Brain (organoid and tissue), 16 donors: ENCODE measurements at places on chromosomes 13 and 19.

DNA sequence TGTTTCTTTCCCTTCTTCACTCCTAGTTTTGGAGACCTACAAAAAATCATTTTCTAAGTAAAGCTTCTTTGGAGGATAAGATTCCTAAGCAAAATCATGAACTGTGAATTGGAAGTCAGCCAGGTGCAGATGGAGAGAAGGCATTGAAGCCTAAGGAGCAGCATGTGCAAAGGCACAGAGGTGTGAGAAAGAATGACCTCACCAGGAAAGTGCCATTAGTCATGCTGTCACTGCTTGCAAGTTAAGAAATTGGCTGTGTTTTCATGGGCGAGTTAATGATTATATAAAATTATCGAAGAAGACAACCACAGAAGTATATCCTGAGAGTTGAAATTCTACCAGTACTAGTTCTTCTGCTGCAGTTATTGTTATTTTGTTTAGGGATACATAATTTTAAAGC, 80.3 kb upstream of the KLHL1 start:
- peak; percentile 17 for DNase-seq

- no peak for DNase-seq
These were observed 104.6 kb downstream of the LACC1 start for GRCh38 chr13:43984292-43984691.

DNA sequence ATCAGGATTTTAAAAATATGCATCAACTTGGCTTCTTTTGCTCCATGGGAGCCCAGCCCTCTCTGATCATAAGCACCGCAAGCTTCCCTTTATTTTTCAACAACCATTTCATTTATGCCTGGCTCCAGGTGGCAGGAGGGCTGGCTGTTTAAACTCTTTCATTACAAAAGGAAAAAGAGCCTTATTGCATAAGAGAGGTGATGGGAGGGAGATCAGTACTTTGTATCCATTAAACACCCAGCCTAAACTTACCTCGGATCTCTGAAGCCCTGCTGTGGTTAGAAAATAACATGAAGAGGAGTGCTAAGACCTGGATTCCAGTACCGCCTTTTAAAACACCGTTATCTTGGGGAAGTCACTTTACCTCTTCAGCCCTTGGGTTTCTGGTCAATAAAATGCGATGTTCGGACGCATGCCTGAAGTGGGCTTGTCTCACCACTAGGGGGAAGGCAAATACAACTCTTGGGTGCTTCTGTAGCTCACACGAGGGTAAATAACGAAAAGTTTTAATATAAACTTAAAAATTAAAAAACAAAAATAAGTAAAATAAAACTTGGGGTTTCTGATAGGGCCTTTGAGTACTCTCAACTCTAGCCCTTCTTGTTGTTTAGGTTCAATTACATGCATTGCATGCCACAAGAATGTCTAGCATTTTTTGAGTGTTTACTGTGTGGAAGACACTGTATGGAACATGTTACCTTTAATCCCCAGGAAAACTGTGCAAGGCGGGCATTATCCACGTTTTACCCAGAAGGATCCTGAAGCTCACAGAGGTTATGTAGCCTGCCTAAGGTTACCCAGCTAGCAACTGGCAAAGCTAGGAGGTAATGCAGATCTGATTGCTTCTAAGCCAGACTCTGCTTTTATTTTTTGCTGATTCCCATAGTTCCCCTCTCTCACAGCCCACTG, 240.3 kb downstream of the LMO7 start:
- peak; percentile 78 for DNase-seq

GRCh38 chr19:20209051-20209450, 42.0 kb downstream of the ZNF486 start:
- no peak for DNase-seq

DNA sequence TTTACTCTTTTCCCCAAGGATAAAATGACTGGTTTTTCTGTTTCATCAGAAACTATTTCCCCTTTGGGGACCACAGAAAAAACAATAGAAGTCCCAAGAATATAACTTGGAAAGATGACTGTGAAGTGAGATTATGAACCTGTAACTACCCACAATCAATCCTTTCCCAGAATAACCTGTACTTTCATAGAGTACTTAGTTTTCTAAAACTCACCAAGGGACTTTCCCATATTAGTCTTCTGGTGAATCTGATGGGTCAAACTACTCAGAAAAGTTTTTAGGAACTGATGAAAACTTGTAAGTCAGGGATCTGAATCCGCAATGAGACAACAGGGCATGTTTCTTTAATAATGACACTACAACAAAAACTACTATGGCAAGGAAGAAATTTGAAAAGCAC, 62.6 kb downstream of the STK24 start:
- DNase-seq = no peak

GRCh38 chr13:105920370-105920769, 615.1 kb downstream of the EFNB2 start:
- no peak for DNase-seq

DNA sequence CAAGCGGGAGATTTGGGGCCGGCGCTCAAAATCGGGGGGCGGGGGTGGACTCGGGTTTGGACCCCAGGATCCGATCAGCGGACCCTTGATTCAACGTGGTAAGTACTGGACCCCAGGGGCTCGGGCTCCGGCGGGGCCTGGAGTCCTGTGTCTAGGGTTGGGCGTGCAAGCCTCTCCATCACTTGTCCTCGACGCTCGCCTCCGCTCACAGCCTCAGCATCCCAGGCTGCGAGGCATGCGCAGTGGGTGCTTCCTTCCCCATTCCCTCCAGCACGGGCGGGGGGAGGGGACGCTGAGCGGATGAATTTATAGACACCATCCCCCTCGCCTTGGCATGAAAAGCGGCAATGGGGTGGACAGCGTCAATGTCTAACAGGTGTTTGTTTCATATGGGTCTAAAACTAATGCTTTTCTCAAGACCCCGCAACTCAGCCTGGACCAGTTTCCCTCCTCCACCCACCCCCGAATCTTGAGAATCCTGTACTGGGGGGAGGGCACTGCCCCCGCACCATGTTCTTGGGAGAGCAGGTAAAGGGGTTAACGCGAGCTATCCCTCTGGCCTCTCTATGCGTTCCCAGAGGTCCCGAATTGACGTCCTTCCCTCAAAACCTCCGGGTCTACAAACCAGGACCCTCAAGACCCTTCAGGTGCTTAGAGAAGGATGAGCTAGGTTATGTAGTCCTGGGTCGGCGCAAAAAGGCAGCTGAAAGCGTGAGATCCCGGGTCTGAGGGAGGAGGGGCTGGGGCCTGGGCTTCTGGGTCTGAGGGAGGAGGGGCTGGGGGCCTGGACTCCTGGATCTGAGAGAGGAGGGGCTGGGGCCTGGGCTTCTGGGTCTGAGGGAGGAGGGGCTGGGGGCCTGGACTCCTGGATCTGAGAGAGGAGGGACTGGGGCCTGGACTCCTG, 579 bp downstream of the CPT1C start:
- peak; percentile 92 for DNase-seq

DNA sequence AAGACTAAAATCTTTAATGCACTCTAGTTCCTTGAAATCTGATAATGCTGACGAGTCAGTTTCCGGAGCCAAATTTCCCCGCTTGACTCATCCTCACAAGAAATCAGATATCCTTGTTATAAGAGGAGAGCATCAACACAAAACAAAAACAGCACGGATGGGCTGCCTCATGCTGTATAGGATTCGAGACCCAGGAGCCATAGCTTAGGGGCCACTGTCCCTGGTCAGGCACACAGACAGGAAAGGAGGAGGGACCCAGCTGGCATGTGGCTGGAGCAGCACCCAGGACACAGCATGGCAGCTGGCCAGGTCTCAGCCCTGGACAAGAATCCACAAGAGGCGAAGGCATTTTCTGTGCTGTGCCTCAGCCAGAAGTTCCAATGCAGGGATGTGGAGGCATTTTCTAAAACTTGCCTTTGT, 110.2 kb upstream of the SPATA13 start:
- DNase-seq = peak; percentile 49

GRCh38 chr19:44753932-44754749, 5.6 kb downstream of the BCL3 start:
- DNase-seq = no peak

- no peak for DNase-seq
These were observed 4.9 kb upstream of the CLDN10 start for GRCh38 chr13:95547531-95548167.

GRCh38 chr13:61700181-61700580, 284.5 kb upstream of the PCDH20 start:
- DNase-seq = no peak

DNA sequence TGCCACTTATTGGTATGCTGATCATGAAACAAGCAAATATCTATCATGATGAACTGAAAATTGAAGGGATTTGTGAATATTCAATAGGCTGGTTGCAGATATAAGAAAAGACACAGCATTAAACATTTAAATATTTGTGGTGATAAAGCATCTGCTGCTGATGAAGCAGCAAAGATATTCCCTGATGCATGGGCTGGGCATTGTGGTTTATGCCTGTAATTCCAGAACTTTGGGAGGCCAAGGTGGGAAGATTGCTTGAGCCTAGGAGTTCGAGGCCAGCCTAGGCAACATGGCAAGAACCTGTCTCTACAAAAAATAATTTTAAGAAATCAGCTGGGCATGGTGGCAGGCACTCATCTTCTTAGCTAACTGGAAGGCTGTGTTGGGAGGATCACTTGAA, 54.5 kb downstream of the GPR180 start:
- no peak for DNase-seq
